ENCODE measurements at places on chromosomes 7 and 10. TPM values are rescaled to one million over a fixed set of nuclear protein-coding genes. Genes with fewer than 3 reads are reported as not detected.

DNA sequence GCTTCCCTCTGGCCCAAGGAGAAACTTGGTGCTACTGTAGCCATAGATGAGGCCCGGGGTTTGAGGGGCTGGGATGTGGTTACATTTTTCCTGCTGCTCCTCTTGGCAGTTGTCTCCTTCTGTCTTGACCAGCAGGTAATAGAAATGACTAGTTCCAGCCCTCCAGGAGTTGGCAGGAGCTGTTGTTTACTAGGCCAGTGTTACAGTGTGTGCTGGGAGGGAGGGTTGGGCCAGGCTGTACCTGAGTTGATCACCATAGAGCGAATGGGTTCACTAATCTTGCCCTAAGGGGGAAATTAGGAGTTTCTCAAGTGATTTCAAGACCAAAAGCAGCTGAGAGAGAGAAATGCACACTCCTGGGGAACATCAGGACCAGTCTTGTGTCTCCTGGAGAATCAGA is 34.9 kb downstream of the PAX2 start:
- H3K4me1 ChIP-seq: no peaks in the 10 kb centered on the region
- H3K27ac ChIP-seq: no peak overlapping the region
- DNase-seq: no peak
- H3K27me3 ChIP-seq: no peaks in the 10 kb centered on the region
- H3K4me3 ChIP-seq: no peak overlapping the region

- no peaks in the 10 kb centered on the region for H3K36me3 ChIP-seq
- no peak overlapping the region for H3K4me3 ChIP-seq
- no peak overlapping the region for H3K27ac ChIP-seq
- no peaks in the 10 kb centered on the region for H3K4me1 ChIP-seq
These were observed 42.8 kb downstream of the GLI3 start for GRCh38 chr7:42194238-42194637.

DNA sequence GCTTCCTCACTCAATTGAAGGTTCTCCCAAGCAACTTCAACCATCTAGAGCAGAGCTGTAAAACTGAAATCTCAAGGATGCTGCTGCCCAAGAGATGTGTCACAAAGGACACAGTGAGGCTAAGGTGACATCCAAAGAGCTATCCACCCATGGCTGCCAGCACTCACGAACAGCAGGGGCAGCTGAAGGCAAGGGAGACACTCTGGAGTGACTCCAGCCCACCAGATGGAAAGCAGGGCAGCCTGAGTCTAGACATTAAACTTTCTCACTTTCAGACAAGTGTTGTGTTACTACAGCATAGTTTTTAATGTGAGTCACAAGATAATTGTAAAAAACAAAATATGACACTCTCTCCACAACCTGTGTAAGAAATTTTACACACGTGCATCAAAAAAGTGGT is 113.5 kb downstream of the LARP4B start:
- no peaks in the 10 kb centered on the region for H3K27me3 ChIP-seq
- no peak overlapping the region for H3K4me3 ChIP-seq
- peaks cover 24% of the 10 kb centered on the region for H3K4me1 ChIP-seq

DNA sequence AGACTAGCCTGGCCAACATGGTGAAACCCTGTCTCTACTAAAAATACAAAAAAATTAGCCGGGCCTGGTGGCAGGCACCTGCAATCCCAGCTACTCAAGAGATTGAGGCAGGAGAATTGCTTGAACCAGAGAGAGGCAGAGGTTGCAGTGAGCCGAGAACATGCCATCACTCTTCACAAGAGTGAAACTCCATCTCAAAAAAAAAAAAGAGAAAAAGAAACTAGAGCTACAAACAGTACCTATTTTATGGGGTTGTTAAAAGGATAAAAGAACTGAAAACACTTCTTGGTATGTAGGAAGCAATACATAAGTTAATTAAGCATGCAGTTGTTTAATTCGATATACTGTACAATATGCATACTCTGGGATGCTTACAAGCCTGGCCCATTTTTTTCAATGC is 216.9 kb downstream of the SORCS1 start:
- no peaks in the 10 kb centered on the region for H3K27me3 ChIP-seq
- no peak overlapping the region for H3K4me3 ChIP-seq
- no peak overlapping the region for H3K27ac ChIP-seq
- H3K36me3 ChIP-seq: no peaks in the 10 kb centered on the region

DNA sequence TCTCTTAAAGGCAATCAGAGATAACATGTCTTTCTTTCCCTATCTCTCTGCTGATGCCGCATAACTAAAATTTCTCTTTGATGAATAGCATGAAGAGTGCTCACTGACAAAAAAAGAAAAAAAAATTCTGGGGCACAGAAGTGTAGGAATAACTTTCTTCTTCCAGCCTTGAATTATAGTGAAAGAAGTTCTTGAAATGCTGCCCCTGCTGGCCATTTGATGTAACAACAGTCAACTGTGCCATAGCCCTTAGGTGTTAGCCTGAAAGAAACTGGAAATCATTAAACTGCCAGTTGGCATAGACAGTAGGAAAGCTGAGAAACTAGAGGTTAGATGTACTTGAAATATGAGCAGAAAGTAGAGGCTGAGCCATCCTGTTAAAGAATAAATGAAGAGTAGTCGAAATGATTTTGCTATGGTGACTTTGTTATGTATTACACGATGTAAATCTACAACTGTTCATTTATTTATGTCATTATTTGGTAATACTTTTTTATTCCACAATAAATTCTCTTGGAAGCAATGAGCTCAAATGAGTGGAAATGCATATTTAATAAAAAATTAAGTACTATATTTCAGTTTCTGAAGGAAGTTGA is 48.3 kb upstream of the FAM171A1 start:
- no peak overlapping the region for H3K27ac ChIP-seq
- H3K27me3 ChIP-seq: no peaks in the 10 kb centered on the region
- H3K4me1 ChIP-seq: no peaks in the 10 kb centered on the region
- H3K36me3 ChIP-seq: no peaks in the 10 kb centered on the region

- DNase-seq: no peak
- H3K4me3 ChIP-seq: peak overlapping the region; percentile 97
- peaks cover 13% of the 10 kb centered on the region for H3K4me1 ChIP-seq
These were observed 740 bp downstream of the ANXA7 start for GRCh38 chr10:73413108-73413527.

- no peaks in the 10 kb centered on the region for H3K27me3 ChIP-seq
- H3K27ac ChIP-seq: no peak overlapping the region
- DNase-seq: no peak
- no peaks in the 10 kb centered on the region for H3K4me1 ChIP-seq
- H3K36me3 ChIP-seq: no peaks in the 10 kb centered on the region
- no peak overlapping the region for H3K4me3 ChIP-seq
These were observed 19.1 kb downstream of the MCMBP start for GRCh38 chr10:119853574-119853973.

DNA sequence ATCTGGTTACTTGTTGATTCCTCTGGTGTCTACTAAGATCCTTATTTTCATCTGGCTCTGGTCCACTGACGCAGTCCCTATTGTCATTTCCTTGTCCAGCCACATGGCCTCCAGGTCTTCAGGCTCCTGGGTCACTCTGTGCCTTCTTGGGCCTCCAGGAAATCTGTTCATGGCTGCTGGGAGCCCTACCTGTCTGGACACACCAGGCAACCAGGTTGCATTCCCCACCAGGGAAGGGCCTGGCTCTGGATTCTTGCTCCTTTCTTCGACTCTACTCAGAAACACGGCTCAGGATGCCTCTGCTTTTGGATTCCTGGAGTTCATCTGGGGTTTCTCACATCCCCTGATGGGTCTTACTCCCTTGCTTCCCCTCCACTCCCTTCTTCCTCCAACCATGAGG is 8.0 kb upstream of the PPIF start:
- no peak overlapping the region for H3K4me3 ChIP-seq
- no peaks in the 10 kb centered on the region for H3K4me1 ChIP-seq
- H3K36me3 ChIP-seq: no peaks in the 10 kb centered on the region
- no peak overlapping the region for H3K27ac ChIP-seq

GRCh38 chr7:129055294-129055816 is 444 bp upstream of the TNPO3 start:
- no peaks in the 10 kb centered on the region for H3K27me3 ChIP-seq
- H3K36me3 ChIP-seq: no peaks in the 10 kb centered on the region
- H3K4me1 ChIP-seq: peaks cover 15% of the 10 kb centered on the region
- H3K4me3 ChIP-seq: peak overlapping the region; percentile 69
- no peak for DNase-seq

DNA sequence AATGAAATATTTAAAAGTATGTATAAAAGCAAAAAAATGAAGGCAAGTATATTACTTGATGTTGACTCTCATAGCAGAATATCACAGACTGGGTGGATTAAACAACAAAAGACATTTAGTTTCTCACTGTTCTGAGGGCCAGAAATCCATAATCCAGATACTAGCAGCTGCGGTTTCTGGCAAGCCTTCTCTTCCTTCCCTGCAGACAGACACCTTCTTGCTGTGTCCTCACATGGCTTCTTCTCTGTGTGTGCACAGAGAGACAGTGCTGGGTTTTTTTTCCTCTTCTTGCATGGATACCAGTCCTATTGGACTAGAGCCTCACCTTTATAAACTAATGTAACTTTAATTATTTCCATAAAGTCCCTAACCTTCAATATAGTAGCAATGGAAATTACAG is 127.9 kb upstream of the AKR1E2 start:
- no peaks in the 10 kb centered on the region for H3K36me3 ChIP-seq
- H3K4me1 ChIP-seq: no peaks in the 10 kb centered on the region
- DNase-seq: no peak
- H3K27me3 ChIP-seq: no peaks in the 10 kb centered on the region
- H3K27ac ChIP-seq: no peak overlapping the region
- no peak overlapping the region for H3K4me3 ChIP-seq

DNA sequence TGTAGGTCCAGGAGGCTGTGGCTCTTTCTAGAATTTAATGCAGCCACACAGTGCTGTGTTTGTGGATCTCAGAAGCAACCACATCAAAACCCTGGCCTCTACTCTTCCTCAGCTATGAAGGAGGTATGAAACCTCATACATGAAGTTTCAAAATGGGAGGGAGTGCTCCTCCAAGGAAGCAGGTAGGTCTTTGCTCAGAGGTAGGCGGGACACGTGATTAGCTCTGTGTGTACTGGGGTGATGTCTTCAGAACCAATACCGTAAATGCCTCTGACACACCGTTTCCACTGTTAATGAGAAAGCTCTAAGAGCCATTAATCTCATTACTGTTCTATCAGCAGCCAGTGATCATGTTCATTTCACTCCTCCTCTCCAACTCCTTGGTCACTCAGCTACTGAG is 126.1 kb downstream of the PLXNA4 start:
- no peaks in the 10 kb centered on the region for H3K4me1 ChIP-seq
- H3K27me3 ChIP-seq: no peaks in the 10 kb centered on the region
- H3K27ac ChIP-seq: no peak overlapping the region
- no peak for DNase-seq
- H3K36me3 ChIP-seq: no peaks in the 10 kb centered on the region
- no peak overlapping the region for H3K4me3 ChIP-seq

DNA sequence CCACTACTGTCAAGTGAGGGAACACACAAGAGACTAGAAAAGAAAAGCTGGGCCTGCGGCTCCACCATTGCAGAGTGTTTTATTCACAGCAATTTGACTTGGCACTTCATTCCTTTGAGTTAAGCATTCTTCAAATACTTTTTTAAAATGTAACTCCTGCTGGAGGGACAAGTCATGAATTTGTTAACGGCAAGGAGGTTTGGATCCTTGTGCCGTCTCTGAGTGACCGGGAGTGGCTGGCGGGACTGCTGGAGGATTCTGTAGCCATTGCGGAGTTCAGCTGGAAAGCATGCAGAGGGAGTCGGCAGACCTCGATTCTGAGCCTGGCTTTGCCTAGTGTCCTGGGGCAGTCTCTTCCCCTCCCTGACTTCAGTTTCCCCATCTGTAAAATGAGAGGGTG is 9.8 kb downstream of the HSPA12A start:
- no peaks in the 10 kb centered on the region for H3K36me3 ChIP-seq
- no peak overlapping the region for H3K27ac ChIP-seq
- no peak overlapping the region for H3K4me3 ChIP-seq
- peaks cover 3% of the 10 kb centered on the region for H3K27me3 ChIP-seq
- DNase-seq: no peak

GRCh38 chr7:31373337-31374289 is 33.1 kb upstream of the NEUROD6 start:
- H3K36me3 ChIP-seq: no peaks in the 10 kb centered on the region
- no peaks in the 10 kb centered on the region for H3K27me3 ChIP-seq
- DNase-seq: peak; percentile 51
- no peak overlapping the region for H3K4me3 ChIP-seq

DNA sequence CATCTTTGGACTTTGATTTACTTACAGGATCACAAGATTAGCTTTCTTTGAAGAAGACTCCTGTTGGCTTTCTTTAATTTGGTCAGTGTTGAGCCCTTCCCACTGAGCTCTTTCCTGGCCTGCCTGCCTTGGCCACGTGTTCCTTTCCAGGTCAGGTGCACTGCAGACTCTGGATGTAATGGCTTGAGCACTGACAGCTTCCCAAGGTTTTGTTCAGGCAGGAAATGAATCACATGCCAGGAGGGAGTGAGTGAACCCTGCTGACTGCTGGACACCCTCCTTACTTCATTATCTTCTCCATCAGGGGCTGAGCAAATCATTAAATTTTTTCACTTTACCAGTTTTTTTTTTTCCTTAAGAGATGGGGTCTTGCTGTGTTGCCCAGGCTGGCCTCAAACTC is 29.8 kb downstream of the SNX10 start:
- no peaks in the 10 kb centered on the region for H3K4me1 ChIP-seq
- H3K36me3 ChIP-seq: no peaks in the 10 kb centered on the region
- H3K27ac ChIP-seq: no peak overlapping the region
- H3K27me3 ChIP-seq: no peaks in the 10 kb centered on the region
- no peak overlapping the region for H3K4me3 ChIP-seq

- H3K4me3 ChIP-seq: no peak overlapping the region
- no peak for DNase-seq
- no peaks in the 10 kb centered on the region for H3K36me3 ChIP-seq
- H3K4me1 ChIP-seq: peaks cover 13% of the 10 kb centered on the region
- H3K27ac ChIP-seq: peak overlapping the region; percentile 97
- H3K27me3 ChIP-seq: no peaks in the 10 kb centered on the region
These were observed 1.6 kb upstream of the KBTBD2 start for GRCh38 chr7:32893207-32893524.

DNA sequence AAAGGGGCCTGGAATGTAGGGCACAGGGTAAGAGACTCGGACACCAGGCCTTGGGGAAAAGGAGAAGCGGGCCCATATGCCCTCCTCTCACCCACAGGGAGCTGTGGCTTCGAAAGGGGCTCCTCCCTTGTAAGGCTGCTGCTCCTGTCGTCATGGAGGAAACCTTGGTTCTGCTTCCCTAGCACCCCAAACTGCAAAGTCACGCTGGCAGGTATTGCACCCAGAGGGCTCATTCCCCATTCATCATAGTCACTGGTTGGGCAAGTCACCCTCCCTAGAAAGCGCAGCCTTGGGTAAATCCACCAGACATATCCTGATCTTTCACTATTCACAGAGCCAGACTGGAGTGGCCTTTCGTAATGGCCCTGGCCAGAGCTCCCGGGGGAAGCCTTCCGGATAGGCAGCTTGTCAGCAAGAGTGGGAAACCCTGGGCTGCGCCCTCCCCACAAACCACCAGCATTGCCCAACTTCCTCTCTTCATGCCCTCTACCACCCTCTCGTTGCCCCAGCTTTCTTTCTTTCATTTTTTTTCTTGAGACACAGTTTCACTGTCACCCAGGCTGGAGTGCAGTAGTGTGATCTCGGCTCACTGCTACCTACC is 121.0 kb downstream of the HIP1 start:
- no peaks in the 10 kb centered on the region for H3K27me3 ChIP-seq
- H3K4me1 ChIP-seq: peaks cover 94% of the 10 kb centered on the region
- no peak for DNase-seq
- peak overlapping the region; percentile 74 for H3K27ac ChIP-seq

- H3K27me3 ChIP-seq: no peaks in the 10 kb centered on the region
- H3K4me3 ChIP-seq: no peak overlapping the region
- H3K27ac ChIP-seq: no peak overlapping the region
- no peaks in the 10 kb centered on the region for H3K4me1 ChIP-seq
These were observed 17.5 kb upstream of the TRUB1 start for GRCh38 chr10:114920459-114920858.

GRCh38 chr7:140594131-140594691 is 46.4 kb downstream of the DENND2A start:
- H3K27ac ChIP-seq: no peak overlapping the region
- no peaks in the 10 kb centered on the region for H3K27me3 ChIP-seq
- no peak overlapping the region for H3K4me3 ChIP-seq
- DNase-seq: no peak

Gene CABCOCO1
- total RNA-seq: 3.4 TPM

Gene SFRP4
- total RNA-seq: 37.3 TPM

Gene PTF1A
- total RNA-seq: not detected
